CD4-positive, CD25-positive, alpha-beta regulatory T cell (primary cell): ENCODE measurements at places on chromosomes 6 and 20.

GRCh38 chr20:47581090-47581489 is 79.4 kb downstream of the NCOA3 start:
- DNase-seq = no peak

DNA sequence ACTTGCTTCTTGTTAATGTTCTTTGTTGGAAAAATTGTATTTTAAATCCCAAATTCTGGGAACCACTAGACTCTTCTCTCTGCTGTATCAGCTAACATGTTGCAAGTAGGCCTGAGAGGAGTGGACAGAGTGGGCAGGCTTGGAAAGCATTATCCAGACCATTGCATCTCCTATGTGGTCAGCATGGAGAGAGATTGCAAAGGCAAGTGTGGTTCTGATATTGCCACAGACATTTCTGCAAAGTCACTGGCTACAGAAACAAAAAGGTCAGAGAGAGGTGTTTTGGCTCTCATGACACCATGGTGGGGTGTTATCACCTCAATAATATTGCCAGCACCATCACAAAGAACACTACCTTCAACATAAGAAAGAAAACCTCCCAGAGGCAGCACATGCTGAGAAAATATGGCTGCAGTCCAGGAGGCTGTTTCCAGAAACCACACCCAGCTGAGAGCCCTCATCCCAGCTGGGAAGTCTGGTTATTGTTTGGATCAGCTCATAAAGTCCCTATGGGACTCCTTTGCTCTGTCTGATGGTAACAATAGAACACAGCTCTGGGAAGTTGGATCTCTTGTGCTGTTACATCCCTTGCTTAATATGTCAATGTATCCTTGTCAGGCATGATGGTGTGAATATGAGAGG is 78.2 kb upstream of the TBX18 start:
- no peak for DNase-seq

GRCh38 chr6:151240036-151240685 is 394 bp downstream of the AKAP12 start:
- no peak for DNase-seq

DNA sequence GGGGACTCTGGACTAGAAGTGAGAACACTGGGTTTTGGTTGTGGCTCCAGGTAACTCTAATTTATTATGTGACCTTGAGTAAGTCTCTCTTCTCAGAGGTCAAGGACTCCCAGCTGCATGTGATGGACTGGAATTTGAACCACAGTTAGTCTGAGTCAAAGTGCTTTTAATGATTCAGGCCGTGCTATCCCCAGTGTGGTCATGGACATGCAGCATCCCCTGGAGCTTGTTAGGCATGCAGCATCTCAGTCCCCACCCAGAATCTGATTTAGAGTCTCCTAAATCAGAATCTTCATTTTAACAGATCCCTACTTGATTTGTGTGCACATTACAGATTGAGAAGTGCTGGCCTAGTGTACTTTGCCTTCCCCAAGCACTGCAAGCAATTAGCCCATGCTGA is 74.2 kb downstream of the TOX2 start:
- no peak for DNase-seq

DNA sequence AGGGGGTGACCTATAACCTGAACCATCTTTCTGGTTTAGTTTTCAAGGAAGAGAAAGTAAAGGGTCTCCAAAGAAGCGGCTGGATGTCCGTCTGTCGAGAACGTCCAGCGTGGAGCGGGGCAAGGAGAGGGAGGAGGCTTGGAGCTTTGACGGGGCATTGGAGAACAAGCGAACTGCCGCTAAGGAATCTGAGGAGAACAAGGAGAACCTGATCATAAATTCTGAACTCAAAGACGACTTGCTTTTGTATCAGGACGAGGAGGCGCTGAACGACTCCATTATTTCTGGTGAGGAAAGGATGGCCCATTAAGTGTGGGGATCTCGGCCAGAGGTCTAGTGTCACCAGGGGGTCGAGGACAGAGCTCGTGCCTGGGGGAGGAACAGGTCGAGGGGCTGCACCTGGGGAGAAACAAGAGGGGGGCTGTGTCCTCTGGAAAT is 159.2 kb downstream of the SYCP2 start:
- DNase-seq = no peak

DNA sequence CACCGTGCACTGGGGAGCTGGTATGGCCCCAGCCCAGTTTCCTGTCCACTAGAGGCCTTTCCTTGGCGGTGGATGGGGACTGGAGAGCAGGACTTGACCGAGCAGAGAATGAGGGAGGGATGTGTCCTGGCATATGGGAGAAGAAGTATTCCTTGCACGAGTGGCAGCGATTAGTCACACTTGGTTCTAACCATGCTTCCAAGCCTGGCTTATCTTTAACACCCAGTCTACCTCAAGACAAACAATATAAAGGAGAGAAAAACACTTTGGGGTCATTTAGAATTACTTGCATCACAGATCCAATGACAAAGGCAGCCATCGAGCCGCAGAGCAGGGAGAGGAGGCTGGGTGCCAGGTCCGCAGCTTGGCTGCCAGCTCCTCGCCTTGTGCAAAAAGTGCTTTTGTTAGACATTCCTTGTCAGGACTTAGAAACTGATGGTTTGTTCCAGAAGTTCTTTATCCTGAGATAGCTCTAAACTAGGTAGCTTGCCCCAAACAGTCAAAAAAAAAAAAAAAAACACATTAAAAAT is 214.9 kb upstream of the GMDS start:
- no peak for DNase-seq

GRCh38 chr6:25334793-25335192 is 55.6 kb downstream of the CARMIL1 start:
- no peak for DNase-seq

DNA sequence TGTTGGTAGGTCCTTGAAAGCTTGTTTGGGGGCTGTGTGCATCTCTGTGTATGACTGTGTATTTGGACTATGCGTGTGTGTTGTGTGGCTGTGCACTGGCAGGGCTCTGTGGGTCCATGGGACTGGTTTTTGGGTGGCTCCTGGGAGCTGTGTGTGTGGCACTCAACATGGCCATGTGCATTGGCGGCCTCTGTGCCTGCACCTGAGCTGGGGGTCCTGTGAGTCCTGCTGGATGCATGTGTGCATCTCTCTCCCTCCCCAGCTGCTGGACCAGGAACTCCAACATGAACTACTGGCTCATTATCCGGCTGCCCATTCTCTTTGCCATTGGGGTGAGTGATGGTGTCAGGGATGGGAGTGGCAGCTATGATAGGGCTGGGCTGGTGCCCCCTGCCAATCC is 30.1 kb downstream of the GLP1R start:
- DNase-seq = no peak

GRCh38 chr6:141261016-141261671 is 871.6 kb upstream of the GJE1 start:
- no peak for DNase-seq

DNA sequence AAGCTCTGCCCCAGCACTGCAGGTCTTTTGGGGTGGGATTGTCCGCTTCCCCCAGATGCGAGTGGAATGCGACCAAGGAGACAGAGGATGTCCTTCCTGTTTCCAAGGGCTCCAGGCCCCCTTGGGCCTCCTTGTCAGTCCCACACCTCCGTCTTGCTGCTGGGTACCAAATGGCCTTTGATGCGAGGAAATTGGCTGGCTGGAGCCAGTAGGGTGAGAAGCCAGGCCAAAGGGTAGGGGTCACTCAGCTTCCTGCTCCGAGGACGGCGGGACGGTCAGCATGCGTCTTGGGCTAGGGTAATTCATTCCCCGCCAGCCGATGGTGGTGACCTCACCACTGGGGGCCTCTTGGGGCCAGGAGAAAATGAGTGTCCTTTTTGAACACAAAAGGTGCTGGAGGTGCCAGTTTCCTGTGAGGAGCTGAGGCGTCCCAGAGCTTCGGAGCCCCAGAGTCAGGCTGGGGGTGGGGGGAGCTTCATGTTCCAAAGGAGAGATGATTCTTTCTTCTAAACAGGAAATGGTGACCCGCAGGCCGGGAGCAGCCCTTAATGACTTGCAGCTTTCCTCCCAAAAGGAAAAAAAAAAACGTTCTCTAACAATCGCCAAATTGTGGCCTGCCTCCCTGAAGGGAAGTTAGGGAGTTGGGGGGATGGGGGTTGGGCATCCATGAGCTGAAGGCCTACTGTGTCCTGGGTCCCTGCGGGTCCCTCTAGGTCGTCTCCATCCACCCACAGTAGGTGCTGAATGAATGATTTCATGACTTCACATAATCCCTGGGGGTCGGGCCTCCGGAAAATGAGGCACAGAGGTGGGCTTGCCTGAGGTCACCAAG is 6.7 kb downstream of the SNAI1 start:
- no peak for DNase-seq

DNA sequence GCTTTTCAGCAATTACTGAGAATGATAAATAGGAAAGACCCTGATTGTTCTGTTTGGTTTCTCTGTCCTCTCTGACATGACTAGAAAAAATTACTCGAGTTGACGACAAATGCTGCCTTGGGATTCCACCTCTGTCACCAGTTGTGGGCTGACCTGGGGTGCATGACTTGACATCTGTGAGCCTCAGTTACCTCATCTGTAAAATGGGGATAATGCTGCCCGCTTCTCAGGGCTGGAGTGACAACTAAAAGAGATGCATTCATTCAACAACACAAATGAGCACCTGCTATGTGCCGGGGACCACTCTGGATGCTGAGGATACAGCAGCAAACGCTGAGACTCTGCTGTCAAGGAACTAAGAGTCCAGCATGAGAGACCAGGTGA is 94.8 kb downstream of the NFATC2 start:
- no peak for DNase-seq

GRCh38 chr6:162222521-162222920 is 505.0 kb downstream of the PRKN start:
- DNase-seq = no peak

GRCh38 chr6:63537201-63537958 is 34.9 kb upstream of the LOC128125822 start:
- no peak for DNase-seq

DNA sequence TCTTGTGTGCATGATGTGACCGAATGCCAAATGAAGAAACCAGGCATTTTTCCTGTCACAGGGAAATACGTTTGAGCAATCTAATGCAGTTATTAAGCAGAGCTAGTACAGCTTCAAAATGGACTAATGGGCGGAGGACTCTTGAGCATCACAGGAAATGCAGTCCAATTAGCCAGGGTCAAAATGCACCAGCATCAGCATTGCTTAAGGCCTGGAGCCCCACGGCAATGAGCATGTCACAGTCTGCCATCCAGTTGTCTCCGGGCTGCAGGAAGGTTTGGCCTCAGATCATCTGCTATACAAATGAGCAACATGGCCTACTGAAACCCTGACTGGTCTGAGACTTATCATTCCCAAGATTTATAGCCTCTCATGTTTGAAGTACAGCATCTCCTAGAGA is 652.1 kb upstream of the SLC35B3 start:
- DNase-seq = no peak

GRCh38 chr6:75691012-75691411 is 58.0 kb upstream of the MYO6 start:
- no peak for DNase-seq
